Smooth muscle cell of the umbilical artery (primary cell): ENCODE measurements at places on chromosomes 3 and 15. TPM values are rescaled to one million over a fixed set of nuclear protein-coding genes. Genes with fewer than 3 reads are reported as not detected.

Gene SLC27A2
- total RNA-seq = 0.05 and 0.30 TPM in 2 replicates

Gene WWTR1
- 33.3 and 56.1 TPM in 2 replicates for total RNA-seq

Gene FHIT
- 1.2 and 1.4 TPM in 2 replicates for total RNA-seq

Gene FBXW12
- not detected in 2 replicates for total RNA-seq

Gene GPD1L
- 10.1 and 11.0 TPM in 2 replicates for total RNA-seq

Gene CHRD
- 0.55 and 0.59 TPM in 2 replicates for total RNA-seq

Gene CHAC1
- total RNA-seq = 9.5 and 41.9 TPM in 2 replicates

Gene OR4F15
- total RNA-seq = 0.05 TPM in 1 of 2 replicates, not detected in the other

Gene LTF
- total RNA-seq = not detected in 2 replicates
